8988T (cell line): ENCODE measurements at places on chromosomes 2 and 18.

GRCh38 chr2:100967716-100968115, 34.4 kb upstream of the RPL31 start:
- no peak for DNase-seq

GRCh38 chr2:197700960-197701359, 4.2 kb upstream of the MARS2 start:
- no peak for DNase-seq

- DNase-seq, result no peak
Measured at GRCh38 chr2:223027442-223027841, 24.5 kb upstream of the KCNE4 start.

- DNase-seq, result no peak
Measured at GRCh38 chr18:8513249-8513648, 96.0 kb upstream of the RAB12 start.

DNA sequence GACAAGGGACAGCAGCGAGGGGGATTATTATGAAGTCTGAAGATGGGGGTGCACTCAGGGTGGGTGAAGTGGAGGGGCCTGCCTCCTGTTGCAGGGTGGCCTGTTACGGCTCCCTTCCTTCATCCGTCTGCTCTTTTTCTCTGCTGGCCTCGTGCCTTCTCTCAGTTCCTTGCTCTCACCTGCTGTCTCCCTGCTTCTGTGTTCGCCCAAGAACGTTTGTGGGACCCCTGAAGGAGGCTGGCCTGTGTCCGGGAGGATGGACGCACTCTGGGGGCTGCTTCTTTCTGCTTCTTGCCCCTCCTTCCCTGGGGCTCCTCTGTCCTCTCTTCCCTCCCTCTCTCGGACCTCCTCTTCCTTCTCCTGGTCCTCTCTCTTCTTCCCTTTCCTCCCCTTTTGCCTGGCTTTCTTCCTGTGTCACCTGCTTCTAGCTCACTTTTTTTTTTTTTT, 13.8 kb downstream of the MROH2A start:
- DNase-seq, result no peak

DNA sequence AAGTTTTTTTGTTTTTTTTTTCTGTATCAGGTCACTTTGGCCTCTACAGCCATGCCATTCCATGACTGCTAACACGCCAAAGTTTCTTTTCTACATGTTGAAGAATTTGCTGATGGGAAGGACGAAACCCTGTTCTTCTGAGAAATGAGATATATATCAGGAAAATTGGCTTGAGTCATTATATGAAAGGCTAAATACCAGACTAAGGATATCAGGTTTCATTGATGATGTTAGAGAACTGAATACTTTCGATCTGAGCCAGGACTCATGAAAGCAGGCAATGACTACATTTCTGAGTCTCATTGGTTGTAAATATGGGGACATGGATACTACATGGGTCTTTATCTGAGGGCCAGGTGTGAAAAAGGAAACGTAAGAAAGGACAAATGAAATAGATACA, 181.4 kb downstream of the OSR1 start:
- DNase-seq, result no peak

DNA sequence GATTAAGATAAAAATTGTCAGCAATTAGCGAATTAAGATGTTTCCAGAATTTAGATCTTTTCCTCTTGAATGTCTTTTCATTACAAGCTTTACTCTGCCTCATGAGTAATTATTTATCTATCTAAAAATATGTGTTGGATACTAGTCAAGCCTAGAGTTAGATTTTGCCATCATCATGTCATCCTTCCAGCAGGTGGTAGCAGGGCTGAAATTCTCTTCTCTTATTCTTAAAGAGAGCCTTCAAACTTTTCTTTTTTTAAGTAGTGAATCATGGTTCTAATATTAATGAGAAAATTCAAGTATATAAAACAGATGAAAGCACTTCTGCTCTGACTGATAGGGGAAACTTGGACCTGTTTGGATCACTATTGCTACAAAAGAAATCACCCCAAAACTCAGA, 240.7 kb upstream of the EPAS1 start:
- DNase-seq, result no peak
